ENCODE measurements at places on chromosomes 2 and 18.

- no peak for DNase-seq
Measured at GRCh38 chr2:37189452-37190153, 1.1 kb upstream of the SULT6B1 start.

DNA sequence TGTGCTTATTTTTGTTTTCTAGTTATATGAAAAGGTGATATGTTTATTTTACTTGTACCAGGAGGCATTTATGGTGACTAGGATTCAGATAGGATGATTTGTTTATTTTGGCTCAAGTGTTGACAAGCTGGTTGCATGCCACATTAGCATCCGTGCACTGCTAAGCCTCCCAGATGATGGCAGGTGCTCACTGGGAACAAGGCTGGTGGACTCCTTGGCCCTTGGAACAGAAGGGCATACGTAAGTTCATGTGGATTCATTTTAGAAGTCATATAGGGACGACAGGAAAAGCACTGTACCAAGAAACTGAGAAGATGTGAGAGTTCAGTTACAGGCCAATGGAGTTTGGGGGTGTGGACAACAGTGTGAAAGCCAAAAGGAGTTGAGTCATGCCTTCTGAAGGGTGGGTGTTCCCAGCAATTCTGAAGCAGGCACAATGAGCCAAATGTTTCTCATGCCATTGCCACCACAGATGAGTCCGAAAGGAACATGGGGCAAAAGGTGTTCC is 166.2 kb downstream of the PHLPP1 start:
- no peak for DNase-seq

DNA sequence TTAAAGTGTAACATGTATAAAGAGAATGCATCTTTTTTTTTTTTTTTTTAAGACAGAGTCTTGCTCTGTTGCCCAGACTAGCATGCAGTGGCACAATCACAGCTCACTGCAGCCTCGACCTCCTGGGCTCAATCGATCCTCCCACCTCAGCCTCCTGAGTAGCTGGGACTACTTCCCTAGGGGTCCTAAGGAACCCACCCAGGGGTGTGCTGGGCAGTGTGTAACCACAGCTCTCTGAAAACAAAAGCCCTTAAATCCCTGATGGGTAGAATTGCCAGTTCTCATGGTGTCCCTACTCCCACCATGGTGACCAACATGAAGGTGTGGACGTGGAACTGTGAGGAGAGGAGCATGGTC is 105.6 kb upstream of the ST3GAL5 start:
- DNase-seq, result no peak

- no peak for DNase-seq
Measured at GRCh38 chr2:127818241-127818640, 7.3 kb upstream of the WDR33 start.

GRCh38 chr2:188870289-188870688 is 103.9 kb upstream of the COL3A1 start:
- DNase-seq, result no peak

- no peak for DNase-seq
Measured at GRCh38 chr2:1830936-1831619, 86.8 kb upstream of the PXDN start.

DNA sequence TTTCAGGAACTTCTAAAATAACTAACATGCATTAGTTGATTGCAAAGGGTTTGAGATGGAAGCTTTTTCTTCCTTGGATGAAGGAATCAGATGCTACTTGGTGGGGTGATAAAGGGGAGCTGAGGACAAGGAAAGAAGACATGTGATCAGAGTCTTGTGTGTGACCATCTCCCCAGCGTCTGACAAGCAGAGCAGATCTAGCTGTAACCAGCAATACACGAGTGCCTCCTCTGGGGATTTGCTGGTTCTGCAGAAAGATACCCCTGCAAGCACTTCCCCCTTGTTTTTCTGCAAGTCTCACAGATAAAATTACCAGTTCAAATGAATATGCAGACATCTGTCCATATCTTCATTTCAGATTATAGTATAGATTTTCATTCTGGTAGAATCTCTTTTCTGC is 2.7 kb downstream of the CDH7 start:
- no peak for DNase-seq

DNA sequence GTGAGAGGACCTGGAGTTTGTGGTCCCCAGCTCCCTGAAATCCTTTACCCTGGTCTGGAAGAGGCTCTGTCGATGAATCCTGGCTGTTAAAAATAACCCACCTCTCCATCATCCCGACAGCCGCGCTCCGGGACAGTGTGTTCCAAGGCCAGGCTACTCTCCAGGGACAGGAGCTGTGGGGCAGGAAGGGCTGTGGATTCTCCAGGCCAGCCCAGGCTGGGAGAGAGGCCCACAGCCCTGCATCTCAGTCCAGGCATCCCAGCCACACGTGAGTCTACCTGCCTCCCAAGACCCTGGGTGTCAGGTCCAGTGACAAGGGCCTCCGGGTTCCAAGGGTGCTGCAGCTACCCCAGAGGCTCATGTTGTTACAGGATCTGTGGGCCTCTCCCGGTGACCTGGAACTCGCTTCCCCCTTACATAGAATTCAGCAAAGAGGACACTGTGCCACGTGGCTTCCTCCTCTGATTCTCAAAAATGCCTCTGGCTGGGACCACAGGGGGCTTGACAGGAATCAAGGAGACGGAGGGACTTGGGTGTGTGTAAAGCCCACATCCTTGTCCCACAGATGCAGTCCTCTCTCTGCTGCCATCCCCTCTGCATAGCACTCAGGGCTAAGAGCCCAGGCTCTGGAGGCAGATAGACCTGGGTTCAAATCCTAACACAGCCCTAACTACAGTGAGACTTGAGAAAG is 17.3 kb downstream of the ADRA2B start:
- DNase-seq, result peak; percentile 29

- no peak for DNase-seq
Measured at GRCh38 chr2:9010866-9011265, 7.4 kb upstream of the MBOAT2 start.

DNA sequence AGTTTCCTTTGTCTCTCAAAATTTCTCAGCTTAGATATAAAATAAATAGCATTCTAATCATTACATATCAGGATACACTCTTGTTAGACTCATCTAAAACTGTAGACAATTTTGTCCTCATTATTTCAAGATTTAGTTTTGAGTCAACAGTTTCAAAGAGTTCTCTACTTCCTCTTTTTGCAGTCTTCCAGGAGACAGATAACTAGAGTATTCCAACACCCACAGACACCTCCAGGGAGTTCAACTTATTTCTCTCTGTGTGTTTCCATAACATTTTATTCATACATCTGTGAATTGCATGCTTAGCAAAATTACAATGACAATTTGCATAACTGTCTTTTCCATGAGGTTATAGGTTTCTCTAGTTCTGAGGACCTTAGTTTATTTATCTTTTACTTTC is 166.6 kb upstream of the HNMT start:
- no peak for DNase-seq

DNA sequence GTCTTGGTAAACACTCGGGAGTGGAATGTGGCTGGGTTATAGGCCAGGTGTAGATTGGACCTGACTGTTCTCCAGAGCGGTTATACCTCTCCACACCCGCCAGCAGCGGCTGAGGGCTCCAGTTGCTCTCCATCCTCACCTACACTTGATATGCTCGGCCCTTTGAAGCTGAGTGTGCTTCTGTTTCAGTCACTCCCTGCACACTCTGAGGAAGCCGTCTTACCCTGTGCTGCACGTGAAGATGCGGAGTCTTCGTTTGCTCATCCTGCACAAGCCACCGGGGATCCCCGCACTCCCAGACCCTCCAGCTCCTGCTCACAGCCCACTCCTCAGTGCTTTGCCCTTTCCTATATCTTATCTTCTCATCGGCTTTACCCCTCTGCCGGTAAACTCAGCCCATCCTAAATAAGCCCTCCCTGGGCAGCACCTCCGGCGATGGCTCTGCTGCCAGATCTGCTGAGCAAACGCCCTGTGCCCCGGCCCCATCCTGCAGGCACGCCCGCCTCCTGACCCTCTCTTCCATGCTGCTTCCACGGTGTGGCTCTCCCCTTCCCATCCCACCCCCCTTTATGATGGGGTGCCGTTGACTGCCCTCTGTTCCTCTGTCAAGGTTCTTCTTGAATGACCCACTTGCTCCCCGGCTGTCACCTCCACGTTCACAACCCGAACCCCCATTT is 47.3 kb upstream of the ODC1 start:
- DNase-seq, result no peak

GRCh38 chr2:979069-979928 is 28.6 kb downstream of the SNTG2 start:
- no peak for DNase-seq

DNA sequence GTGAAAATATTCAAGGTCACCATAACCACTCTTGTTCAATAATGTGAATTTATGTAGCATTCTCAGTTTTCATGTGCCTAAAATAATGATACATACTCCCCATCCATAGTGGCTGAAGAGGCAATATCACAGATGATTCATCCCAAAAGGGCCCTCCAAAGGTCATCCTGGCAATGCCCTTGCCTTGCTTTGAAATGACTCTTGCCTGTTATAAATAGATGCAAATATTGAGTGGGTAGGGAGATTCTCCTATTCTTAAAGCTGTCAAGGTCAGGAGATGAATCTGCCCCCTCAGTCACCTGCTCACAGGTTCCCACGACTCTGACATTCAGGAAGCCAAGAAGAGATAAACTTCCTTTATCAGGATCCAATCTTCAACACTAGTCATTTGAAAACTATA is 490.5 kb downstream of the TNS1 start:
- no peak for DNase-seq

DNA sequence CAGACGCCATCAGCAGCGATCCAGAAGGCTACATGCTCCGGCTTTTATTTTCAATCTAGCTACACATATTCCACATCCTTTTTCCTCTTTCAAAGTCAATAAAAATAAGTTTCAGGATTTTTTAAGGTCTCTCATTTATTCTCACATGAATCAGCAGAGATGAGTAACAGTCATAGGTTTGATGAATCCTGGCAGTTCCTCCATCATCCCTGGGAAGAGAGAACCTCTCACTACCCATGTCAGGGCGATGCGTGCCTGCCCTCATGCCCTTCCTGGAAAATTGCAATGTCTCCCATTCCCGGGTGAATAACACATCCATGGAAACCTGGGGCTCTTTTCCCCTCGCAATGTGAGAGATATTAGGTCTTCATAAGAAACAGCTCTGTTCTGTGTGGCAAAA is 301.1 kb upstream of the SMIM21 start:
- no peak for DNase-seq

- DNase-seq, result no peak
Measured at GRCh38 chr18:57728941-57729511, 74.1 kb downstream of the ATP8B1 start.

- no peak for DNase-seq
Measured at GRCh38 chr2:176710657-176711186, 441.5 kb downstream of the MTX2 start.

DNA sequence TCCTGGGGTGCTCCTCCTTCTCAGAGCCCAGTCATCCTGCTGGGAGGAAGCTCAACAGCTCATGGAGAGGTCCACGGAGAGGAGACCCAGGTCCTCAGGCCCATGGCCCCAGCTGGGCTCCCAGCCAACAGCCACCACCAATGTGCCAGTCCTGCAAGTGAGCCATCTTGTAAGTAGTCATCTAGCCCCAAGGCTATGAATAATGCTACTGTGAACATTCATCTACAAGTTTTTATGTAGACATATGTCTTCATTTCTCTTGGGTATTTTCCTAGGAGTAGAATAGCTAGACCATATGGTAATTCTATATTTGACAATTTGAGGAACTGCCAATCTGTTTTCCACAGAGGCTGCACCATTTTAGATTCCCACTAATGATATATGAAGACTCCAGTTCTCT is 166.1 kb downstream of the MTCL1 start:
- no peak for DNase-seq

DNA sequence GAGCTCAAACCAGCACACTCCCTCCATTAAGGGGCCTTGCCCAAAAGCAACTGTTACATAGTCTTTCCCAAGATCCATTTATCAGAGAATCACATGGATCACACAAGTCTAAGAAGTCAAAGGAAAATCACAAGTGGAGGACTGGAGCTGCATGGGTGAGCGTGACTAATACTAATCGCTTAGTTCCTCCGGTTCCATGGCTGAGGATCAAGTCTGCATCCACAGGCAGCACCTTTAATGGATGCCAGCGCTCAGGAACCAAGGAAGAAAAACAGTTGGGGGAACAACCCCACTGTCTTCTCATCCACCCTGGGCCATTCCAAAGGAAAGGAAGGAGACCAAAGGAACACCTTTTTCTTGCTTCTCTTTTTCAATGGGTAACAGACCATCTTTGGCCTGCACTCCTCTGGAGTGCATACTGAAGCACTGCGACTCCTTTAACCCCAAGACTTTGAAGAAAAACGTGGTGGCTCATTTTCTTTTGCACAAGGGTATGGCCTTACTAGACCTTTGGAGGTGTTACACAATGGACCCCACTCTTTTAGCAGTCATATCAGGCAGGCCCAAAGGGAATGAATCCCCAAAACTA is 9.2 kb upstream of the WDR33 start:
- no peak for DNase-seq

- DNase-seq, result no peak
Measured at GRCh38 chr18:55577812-55578539, 10.0 kb downstream of the TCF4 start.

DNA sequence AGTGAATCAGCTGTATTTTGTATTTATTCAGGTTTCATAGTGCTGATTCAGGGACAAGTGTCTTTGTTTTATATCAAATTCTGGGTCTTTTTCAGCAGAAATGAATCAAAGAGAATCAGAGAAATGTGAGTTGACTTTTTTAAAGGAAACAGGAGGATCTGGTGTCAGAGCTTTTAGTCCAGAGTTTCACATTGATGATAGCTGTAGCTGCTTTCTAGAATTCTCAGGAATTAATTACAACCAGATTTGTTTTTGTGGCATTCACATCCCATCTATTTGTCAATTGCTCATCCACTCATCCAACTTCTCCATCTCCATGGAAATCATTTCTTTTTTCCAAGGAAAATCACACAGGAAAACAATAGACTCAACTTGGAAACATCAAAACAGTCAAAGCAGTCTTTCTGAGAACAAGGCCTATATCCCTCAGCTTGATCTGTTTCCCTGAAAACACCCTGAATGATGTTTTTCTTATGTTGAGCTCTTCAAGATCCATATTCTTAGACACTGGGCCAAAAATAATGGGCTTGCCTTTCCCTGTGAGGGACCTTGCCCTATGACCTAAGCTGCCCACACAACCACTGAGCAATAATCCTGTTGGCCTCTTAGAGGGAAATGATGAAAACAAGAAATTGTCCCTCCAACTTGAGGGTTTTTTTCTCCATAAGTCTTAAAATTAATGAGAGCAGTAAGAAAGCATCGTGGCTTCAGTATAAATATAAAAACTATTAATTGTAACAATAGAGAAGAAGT is 249.5 kb upstream of the FN1 start:
- DNase-seq, result no peak

GRCh38 chr2:160837416-160837815 is 322.8 kb upstream of the TANK start:
- DNase-seq, result no peak

GRCh38 chr2:188322569-188323551 is 31.2 kb downstream of the GULP1 start:
- no peak for DNase-seq

DNA sequence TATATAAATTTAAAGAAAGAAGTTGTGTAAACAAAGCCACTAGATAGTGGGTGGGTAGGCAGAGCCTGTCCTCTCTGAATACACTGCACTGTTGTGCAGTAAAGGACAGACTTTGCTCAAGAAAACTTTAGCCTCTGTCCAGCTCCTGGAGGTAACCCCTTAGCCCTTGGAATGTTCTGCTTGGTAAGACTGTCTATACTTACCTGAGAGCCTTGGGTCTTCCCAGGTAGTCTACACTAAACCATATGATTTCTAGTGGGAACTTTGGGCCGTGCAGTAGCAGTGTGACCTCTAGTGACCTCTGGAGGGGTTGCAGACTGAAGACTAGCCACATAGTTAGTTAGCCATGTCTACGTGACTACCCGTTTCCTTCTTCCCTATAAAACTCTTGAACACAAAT is 678.3 kb upstream of the NRXN1 start:
- DNase-seq, result no peak
